NCI-H1048 (cell line): ENCODE measurements at places on chromosomes 3 and 15.

DNA sequence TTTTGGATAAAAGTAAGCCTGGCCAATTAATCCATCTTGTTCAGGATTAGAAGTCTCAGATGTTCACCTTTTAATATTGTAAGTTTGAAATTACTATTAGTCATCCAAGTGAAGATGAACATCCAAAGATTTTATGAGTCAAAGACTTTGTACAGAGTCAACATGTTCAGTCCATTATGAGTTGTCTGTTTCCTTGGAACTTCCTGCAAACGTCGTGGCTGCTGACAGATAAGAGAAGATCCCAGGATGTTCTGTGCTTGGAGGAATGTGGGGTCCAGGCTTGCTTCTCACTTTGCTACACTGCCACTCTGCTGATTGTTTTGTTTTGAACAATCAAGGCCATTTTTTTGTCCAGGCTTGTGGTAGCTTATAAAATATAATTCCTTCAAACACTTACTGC lies 74.3 kb upstream of the SLCO2A1 start:
- no peak for DNase-seq

GRCh38 chr15:68798346-68799094 lies 22.2 kb downstream of the ANP32A start:
- no peak for DNase-seq

- peak; percentile 77 for DNase-seq
These were observed 32.6 kb downstream of the RBM5 start for GRCh38 chr3:50121072-50122032.

DNA sequence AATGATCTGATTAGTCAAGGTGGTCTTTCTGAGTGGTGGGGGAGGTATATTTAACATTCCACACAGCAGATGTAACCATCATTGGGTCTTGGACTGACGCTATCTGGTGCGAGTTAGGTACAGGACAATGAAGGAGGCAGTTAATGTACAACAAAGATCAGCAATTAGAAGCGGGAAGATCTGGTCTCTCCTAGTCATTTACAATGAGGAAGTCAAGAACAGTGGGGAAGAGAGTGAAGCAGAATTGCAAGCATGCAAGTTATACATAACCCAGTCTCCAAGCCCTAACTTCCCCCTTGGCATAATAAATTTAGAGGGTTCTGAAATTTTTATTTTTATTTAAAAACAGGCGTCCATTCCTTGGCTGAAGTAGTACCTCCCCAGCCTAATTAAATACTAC lies 14.1 kb downstream of the GPD1L start:
- DNase-seq: no peak
